Subcutaneous adipose tissue (tissue), 4 donors: ENCODE measurements at places on chromosomes 1 and 21. TPM values are rescaled to one million over a fixed set of nuclear protein-coding genes. Genes with fewer than 3 reads are reported as not detected.

The CDC42BPA gene
- total RNA-seq, result 68.2 TPM

The ELAVL4 gene
- 0.38 TPM for total RNA-seq

The C4BPA gene
- total RNA-seq, result not detected

The LYPD8 gene
- not detected for total RNA-seq

The HCN3 gene
- 1.0 TPM for total RNA-seq

The FABP3 gene
- total RNA-seq, result 17.8 TPM

The WNT4 gene
- total RNA-seq, result not detected

The DEDD gene
- total RNA-seq, result 25.2 TPM

The OR2L8 gene
- not detected for total RNA-seq

The LMNA gene
- total RNA-seq, result 210 TPM

The JAK1 gene
- total RNA-seq, result 274 TPM

The CLCA1 gene
- total RNA-seq, result 0.57 TPM

The SPRR1B gene
- not detected for total RNA-seq

The OR2T2 gene
- not detected for total RNA-seq

The C1orf198 gene
- total RNA-seq, result 50.5 TPM

The RXFP4 gene
- total RNA-seq, result not detected

The SH3BGR gene
- total RNA-seq, result 5.1 TPM

The FTCD gene
- total RNA-seq, result not detected

The TMEM125 gene
- not detected for total RNA-seq

The TIE1 gene
- total RNA-seq, result 147 TPM

The CA14 gene
- not detected for total RNA-seq

The SPRR3 gene
- total RNA-seq, result not detected

The REN gene
- not detected for total RNA-seq

The FUCA1 gene
- 39.6 TPM for total RNA-seq

The ALPL gene
- 17.7 TPM for total RNA-seq

The CADM3 gene
- 2.8 TPM for total RNA-seq

The S100A12 gene
- not detected for total RNA-seq

The FAM167B gene
- total RNA-seq, result 0.88 TPM

The SVBP gene
- 28.6 TPM for total RNA-seq

The CNN3 gene
- total RNA-seq, result 168 TPM

The HUNK gene
- 0.19 TPM for total RNA-seq

The C1orf87 gene
- 0.68 TPM for total RNA-seq

The TNFSF18 gene
- total RNA-seq, result 0.17 TPM

The SPATA21 gene
- total RNA-seq, result not detected

The SPRR5 gene
- not detected for total RNA-seq

The SLC26A9 gene
- total RNA-seq, result not detected

The IFNAR2 gene
- 41.5 TPM for total RNA-seq

The G0S2 gene
- total RNA-seq, result 1,211 TPM

The TTC39A gene
- total RNA-seq, result 0.66 TPM

The NOTCH2 gene
- total RNA-seq, result 90.2 TPM

The HAO2 gene
- total RNA-seq, result 0.49 TPM

The EXTL1 gene
- not detected for total RNA-seq

The WNT3A gene
- not detected for total RNA-seq

The INSRR gene
- not detected for total RNA-seq

The C21orf58 gene
- total RNA-seq, result 2.9 TPM

The PLA2G2F gene
- not detected for total RNA-seq

The LY9 gene
- total RNA-seq, result 3.8 TPM

The ANGPTL3 gene
- not detected for total RNA-seq

The THEM5 gene
- total RNA-seq, result not detected

The PHLDA3 gene
- total RNA-seq, result 170 TPM

The ZBTB8A gene
- total RNA-seq, result 10.6 TPM

The OR2L5 gene
- total RNA-seq, result 0.65 TPM

The ETV3L gene
- not detected for total RNA-seq

The ABCG1 gene
- 16.7 TPM for total RNA-seq
